Prostate gland (tissue), 2 donors: ENCODE measurements at places on chromosomes 13 and 19.
A peak's percentile ranks its signal among the peaks of the same experiment; 100 is the strongest.

- H3K4me3 ChIP-seq, result no peak overlapping the region
- DNase-seq, result no peak
- no peak overlapping the region for H3K27ac ChIP-seq
Measured at GRCh38 chr19:46615966-46616365, 8.9 kb downstream of the PTGIR start.

DNA sequence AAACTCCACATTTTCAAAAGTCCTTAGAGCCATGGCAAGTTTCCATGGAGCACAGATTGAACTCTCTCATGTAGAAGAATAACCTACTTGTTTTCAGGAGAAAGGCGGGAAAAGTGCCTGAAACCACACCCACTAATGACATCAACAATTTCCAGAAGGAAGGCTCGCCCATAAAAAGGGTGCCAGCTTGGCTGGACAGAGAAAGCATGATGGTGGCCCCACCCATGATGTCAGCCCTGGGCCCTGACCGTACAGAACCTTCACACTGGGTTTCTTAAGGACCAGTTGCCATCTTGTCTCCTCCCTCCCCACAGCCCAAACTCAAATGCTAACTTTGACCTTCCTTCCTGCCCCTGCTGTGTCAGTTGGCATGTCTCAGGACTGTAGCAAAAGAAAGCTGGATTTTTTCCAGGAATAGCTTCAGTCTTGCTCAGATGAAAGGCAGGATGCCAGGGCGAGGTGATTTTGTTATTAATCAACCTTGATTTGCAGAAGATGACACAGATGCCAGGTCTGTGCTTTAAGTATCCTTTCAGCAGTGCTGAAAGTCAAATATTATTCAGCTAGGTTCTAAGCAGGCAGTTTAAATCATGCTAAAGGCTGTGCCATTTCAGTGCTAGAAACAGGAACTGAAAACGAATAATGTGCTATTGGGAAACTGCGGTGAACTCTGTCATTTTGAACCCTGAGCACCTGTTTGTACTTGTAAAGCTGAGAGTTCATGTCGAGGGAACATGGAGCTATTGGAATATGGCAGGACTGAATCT is 89.5 kb upstream of the RFC3 start:
- DNase-seq, result no peak
- H3K36me3 ChIP-seq, result no peaks in the 10 kb centered on the region
- H3K27me3 ChIP-seq, result no peaks in the 10 kb centered on the region
- H3K4me3 ChIP-seq, result no peak overlapping the region
- H3K4me1 ChIP-seq, result no peaks in the 10 kb centered on the region

- no peak overlapping the region for H3K4me3 ChIP-seq
- H3K27ac ChIP-seq, result peak overlapping the region; percentile 72
- no peaks in the 10 kb centered on the region for H3K27me3 ChIP-seq
- DNase-seq, result no peak
- no peaks in the 10 kb centered on the region for H3K36me3 ChIP-seq
Measured at GRCh38 chr13:44903574-44903985, 85.7 kb downstream of the NUFIP1 start.

GRCh38 chr19:19269952-19270694 is 3.0 kb downstream of the TM6SF2 start:
- H3K4me3 ChIP-seq, result no peak overlapping the region
- H3K36me3 ChIP-seq, result no peaks in the 10 kb centered on the region
- no peaks in the 10 kb centered on the region for H3K27me3 ChIP-seq

- H3K27me3 ChIP-seq, result no peaks in the 10 kb centered on the region
- no peaks in the 10 kb centered on the region for H3K36me3 ChIP-seq
- H3K27ac ChIP-seq, result no peak overlapping the region
- no peaks in the 10 kb centered on the region for H3K4me1 ChIP-seq
Measured at GRCh38 chr13:44465318-44465717, 91.7 kb downstream of the SERP2 start.

GRCh38 chr13:45422731-45423292 is 4.6 kb upstream of the SLC25A30 start:
- H3K27ac ChIP-seq, result no peak overlapping the region
- no peak for DNase-seq
- H3K4me3 ChIP-seq, result no peak overlapping the region
- no peaks in the 10 kb centered on the region for H3K27me3 ChIP-seq
- H3K4me1 ChIP-seq, result no peaks in the 10 kb centered on the region

- H3K27ac ChIP-seq, result no peak overlapping the region
- no peaks in the 10 kb centered on the region for H3K4me1 ChIP-seq
- H3K27me3 ChIP-seq, result no peaks in the 10 kb centered on the region
- DNase-seq, result no peak
Measured at GRCh38 chr13:39335721-39336120, 267.3 kb downstream of the LHFPL6 start.

GRCh38 chr19:17996826-17997316 is 11.1 kb upstream of the ARRDC2 start:
- H3K27ac ChIP-seq, result no peak overlapping the region
- no peak overlapping the region for H3K4me3 ChIP-seq
- H3K27me3 ChIP-seq, result no peaks in the 10 kb centered on the region

DNA sequence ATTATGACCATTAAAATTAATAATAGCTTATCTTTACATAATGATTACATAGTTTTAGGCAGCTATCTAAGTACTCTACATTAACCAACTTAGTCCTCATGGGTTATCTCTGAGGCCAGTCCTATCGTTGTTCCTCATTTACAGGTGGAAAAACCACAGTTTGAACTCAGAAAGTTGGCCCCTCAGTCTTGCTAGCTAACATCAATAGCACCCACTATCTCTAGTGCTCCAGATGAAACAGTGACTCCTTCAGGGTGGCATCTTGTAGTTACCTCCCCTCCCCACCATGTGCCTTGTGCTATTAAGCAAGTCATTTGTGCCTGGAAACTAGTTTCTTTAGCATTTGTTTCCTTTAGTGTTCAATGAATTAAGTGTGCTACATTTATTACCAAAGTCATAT is 1086.7 kb downstream of the EFNB2 start:
- H3K27me3 ChIP-seq, result no peaks in the 10 kb centered on the region
- H3K4me1 ChIP-seq, result no peaks in the 10 kb centered on the region
- no peaks in the 10 kb centered on the region for H3K36me3 ChIP-seq
- no peak overlapping the region for H3K4me3 ChIP-seq
- no peak overlapping the region for H3K27ac ChIP-seq

DNA sequence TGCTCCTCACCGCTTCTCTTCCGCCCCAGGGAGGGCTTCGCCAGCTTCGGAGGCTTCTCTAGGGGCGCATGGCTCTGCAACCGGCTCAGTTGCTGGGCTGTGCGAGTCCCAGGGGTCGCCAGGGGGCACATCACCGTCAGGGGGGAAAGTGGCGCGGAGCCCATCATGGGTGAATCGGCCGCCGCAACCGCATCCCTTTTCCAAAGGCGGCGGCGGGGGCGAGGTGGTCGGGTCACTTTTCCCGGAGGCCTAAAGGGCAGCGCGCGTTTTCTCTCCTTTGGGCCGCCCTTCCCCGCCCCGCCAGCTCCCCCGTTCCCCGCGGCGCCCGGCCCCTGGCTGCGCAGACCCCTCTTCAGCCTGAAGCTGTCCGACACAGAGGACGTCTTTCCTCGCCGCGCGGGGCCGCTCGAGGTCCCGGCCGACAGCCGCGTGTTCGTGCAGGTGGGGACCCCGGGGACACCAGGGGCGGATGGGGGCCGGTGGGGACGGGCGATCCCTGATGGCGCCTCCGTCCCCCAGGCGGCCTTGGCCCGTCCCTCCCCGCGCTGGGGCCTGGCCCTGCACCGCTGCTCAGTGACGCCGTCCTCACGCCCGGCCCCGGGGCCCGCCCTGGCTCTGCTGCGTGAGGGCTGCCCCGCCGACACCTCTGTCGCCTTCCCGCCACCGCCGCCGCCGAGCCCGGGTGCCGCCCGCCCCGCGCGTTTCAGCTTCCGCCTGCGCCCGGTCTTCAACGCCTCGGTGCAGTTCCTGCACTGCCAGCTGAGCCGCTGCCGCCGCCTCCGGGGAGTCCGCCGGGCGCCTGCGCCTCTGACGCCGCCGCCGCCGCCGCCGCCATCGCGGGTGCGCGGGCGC is 1.7 kb downstream of the TGFBR3L start:
- H3K27me3 ChIP-seq, result no peaks in the 10 kb centered on the region
- DNase-seq, result no peak
- H3K4me1 ChIP-seq, result no peaks in the 10 kb centered on the region
- H3K4me3 ChIP-seq, result peak overlapping the region; percentile 17
- peaks cover 15% of the 10 kb centered on the region for H3K36me3 ChIP-seq

DNA sequence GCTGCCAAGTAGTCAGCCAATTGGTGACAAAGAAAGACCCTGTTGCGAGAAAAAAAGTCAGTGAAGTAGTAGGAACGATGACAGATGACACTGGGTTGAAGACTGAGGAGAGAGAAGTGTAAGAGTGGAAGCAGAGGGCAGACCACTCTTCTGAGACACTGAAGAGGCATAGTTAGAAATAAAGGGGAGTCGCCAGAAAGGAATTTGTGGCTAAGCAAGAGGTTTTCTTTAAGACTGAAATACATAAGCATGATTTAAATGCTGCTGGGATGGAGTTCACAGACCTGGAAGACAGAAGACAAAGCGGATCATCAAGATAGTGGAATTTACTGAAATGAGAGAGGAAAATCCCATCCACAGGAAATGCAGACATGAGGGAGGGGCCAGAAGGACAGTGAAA is 56.2 kb upstream of the USPL1 start:
- no peak overlapping the region for H3K27ac ChIP-seq
- DNase-seq, result no peak
- H3K4me1 ChIP-seq, result no peaks in the 10 kb centered on the region
- no peak overlapping the region for H3K4me3 ChIP-seq
- no peaks in the 10 kb centered on the region for H3K27me3 ChIP-seq

- no peak overlapping the region for H3K4me3 ChIP-seq
- no peak for DNase-seq
- no peaks in the 10 kb centered on the region for H3K27me3 ChIP-seq
- H3K4me1 ChIP-seq, result no peaks in the 10 kb centered on the region
- H3K27ac ChIP-seq, result no peak overlapping the region
Measured at GRCh38 chr19:31390711-31391110, 41.5 kb upstream of the TSHZ3 start.

GRCh38 chr13:22108979-22109378 is 438.1 kb downstream of the FGF9 start:
- H3K4me3 ChIP-seq, result no peak overlapping the region
- H3K4me1 ChIP-seq, result no peaks in the 10 kb centered on the region
- no peaks in the 10 kb centered on the region for H3K36me3 ChIP-seq

GRCh38 chr13:79445968-79446645 is 34.8 kb upstream of the NDFIP2 start:
- no peaks in the 10 kb centered on the region for H3K36me3 ChIP-seq
- no peak for DNase-seq
- no peaks in the 10 kb centered on the region for H3K27me3 ChIP-seq
- no peak overlapping the region for H3K27ac ChIP-seq

DNA sequence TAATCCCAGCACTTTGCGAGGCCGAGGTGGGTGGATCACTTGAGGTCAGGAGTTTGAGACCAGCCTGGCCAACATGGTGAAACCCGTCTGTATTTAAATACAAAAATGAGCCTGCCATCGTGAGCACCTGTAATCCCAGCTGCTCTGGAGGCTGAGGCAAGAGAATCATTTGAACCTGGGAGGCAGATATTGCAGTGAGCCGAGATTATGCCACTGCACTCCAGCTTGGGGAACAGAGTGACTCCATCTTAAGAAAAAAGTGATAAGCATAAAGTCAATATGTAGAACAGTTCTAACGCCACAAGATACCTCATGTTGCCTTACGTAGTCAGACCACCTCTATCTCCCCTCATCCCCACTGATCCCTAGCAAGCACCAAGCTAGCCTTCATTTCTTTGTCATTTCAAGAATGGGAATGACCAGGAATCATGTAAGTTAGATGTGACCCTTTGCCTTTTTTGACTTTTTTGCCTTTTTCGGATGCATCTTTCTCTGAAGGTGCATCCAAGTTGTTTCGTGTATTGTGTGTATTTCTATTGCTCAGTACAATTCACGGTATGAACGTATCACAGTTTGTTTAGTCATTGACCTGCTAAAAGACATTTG is 6.4 kb downstream of the RPL21 start:
- H3K27ac ChIP-seq, result no peak overlapping the region
- no peaks in the 10 kb centered on the region for H3K36me3 ChIP-seq
- H3K4me3 ChIP-seq, result no peak overlapping the region
- H3K27me3 ChIP-seq, result no peaks in the 10 kb centered on the region
- DNase-seq, result no peak

DNA sequence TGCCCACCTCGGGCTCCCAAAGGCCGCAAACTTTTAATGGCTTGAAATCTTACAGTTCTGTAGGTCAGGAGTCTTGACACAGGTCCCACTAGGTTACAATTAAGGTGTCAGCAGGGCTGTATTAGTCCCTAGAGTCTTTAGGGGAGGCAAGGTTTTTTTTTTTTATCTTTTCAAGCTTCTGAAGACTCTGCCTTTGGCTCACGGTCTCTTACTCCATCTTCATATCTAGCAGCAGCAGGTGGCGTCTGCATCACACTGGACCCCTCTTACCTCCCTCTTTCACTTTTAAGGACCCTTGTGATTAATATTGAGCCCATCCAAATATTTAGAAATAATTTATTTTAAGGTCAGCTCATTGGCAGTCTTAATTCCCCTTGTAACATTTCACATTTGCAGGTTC is 11.6 kb downstream of the MIR17HG start:
- H3K4me1 ChIP-seq, result no peaks in the 10 kb centered on the region
- no peaks in the 10 kb centered on the region for H3K36me3 ChIP-seq
- H3K27me3 ChIP-seq, result no peaks in the 10 kb centered on the region
- no peak overlapping the region for H3K4me3 ChIP-seq
- no peak for DNase-seq

DNA sequence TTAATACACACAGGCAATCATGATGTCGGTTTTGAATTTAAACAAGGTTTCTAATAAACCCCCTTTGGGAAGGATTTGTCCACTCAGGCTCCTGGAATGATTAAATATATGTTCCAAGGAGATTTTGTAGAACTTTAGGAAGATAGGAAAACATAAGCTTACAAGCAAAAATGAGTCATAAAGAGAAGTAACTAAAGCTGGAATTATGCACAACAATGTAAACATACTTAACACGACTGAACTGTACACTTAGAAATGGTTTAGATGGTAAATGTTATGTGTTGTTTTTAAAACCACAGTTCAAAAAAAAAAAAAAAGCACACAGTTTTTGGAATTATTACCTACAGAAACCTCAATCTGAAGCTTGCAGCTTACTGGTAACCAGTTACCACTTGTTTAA is 304.4 kb downstream of the NALCN start:
- no peaks in the 10 kb centered on the region for H3K27me3 ChIP-seq
- no peak for DNase-seq
- H3K36me3 ChIP-seq, result no peaks in the 10 kb centered on the region
- no peak overlapping the region for H3K4me3 ChIP-seq
- no peak overlapping the region for H3K27ac ChIP-seq
- no peaks in the 10 kb centered on the region for H3K4me1 ChIP-seq

DNA sequence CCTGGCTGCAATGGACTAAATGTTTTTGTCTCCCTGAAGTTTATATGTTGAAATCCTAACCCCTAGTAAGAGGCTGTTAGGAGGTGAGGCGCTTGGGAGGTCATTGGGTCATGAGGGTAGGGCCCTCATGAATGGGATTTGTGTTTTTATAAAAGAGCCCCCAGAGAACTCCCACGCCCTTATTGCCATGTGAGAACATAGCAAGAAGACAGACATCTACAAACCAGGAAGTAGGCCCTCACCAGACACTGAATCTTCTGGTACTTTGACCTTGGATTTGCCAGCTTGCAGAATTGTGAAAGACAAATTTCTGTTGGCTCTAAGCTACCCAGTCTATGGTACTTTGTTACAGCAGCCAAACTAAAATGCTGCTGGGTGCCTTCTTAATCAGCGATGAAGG is 96.1 kb upstream of the SPATA13 start:
- H3K4me3 ChIP-seq, result no peak overlapping the region
- no peaks in the 10 kb centered on the region for H3K27me3 ChIP-seq
- H3K36me3 ChIP-seq, result no peaks in the 10 kb centered on the region
- H3K27ac ChIP-seq, result no peak overlapping the region
- no peaks in the 10 kb centered on the region for H3K4me1 ChIP-seq
- DNase-seq, result no peak
